ENCODE measurements at places on chromosomes 5 and 9.

GRCh38 chr9:126502417-126503332 is 111.1 kb upstream of the LMX1B start:
- DNase-seq, result peak; percentile 45

DNA sequence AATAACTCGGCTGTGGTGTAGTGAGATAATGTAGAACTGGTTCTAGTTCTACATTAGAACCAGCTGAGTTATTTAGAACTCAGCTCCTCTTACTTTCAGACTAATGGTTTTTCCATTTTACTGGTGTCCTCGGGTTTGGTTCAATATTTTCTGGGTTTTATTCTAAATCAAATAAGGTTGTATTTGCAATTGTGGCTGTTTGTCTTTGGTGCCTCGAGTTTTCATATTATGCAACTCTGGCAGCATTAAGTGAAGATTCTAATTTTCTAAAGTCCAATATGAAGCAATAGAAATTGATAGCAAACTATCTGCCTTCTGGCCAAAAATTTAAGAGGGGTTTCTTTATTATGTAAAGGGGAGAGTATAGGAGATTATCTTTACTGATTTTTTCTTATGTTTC is 19.0 kb downstream of the C6 start:
- DNase-seq, result no peak

DNA sequence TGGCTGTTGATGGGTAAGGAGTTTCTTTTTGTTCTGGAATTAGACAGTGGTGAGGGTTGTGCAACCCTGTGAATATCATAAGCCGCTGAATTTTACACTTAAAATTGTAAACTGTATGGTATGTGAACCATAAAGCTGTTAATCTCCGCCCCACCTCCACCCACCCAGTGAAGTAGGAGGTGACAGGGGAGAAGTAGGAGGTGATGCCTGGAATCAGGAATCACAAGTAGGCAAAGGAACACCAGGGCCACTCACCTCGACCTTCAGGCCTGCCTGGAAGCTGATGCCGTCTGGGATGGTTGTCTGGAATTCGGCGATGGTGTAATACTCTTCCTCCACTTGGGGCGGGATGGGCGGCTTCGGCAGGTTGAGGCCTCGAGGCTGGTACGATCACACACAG is 62.3 kb upstream of the UBTD2 start:
- DNase-seq, result no peak

DNA sequence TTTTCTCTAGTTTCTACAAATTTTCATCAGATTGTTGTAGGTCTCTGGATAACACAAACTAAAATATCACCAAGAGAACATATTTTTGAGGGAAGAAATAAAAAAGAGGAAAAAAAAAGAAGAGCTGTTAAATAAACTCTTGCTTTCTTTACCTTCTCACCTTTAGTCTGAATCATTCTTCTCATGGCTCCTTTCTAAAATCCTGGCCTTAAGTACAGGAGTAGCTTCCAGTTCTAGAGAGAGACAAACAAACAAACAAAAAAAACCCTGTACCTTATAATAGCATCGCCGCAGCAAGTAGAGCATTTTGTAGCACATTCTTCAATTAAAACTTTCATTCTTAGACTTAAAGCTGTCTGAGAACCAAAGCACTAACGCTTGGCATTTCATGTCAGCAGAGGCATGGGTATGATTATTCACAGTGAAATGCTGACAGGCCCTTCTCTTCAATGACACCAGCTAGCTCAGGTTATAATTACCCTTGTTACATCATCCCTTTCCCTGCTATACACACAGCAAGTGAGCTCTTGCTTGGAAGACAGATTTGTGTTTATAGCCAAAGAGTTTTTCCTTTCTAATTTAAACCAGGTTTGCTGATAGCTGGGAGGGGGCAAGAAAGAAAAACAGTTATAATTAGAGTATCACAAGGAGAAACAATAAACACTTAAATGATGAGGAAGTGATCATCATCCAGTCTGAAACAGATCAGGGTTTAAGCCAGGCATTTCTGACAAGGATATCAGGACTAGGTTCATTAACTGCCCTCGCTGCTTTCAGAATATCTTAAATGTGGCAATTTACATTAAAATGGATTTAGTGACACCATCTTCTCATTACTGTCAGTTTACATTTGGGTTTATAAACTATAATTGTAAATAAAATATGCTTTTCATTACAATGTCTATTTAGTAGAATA is 510.9 kb upstream of the ZNF608 start:
- no peak for DNase-seq

DNA sequence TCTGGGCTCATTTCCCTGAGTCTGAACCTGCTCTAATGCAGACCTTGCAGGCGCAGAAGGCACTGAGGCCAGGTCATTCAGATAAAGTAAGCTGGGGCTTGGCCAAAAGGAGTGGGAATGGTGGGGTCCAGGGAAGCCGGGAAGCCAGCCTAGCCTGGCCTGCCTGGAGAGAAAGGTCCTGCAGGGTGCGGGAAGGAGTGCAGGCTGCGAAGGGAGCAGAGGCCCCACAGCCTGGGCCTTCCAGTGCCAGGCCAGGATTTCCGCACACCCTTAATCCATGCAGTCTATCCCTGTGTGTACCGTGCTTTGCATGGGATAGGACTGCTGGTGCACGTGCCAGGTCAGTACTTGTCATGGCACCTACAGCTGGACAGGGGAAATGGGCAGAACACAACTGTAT is 3.6 kb upstream of the STING1 start:
- DNase-seq, result peak; percentile 54

GRCh38 chr5:91641730-91642350 is 258.7 kb upstream of the ARRDC3 start:
- no peak for DNase-seq

- no peak for DNase-seq
These were observed 955.2 kb upstream of the DMAC1 start for GRCh38 chr9:8754751-8755150.

DNA sequence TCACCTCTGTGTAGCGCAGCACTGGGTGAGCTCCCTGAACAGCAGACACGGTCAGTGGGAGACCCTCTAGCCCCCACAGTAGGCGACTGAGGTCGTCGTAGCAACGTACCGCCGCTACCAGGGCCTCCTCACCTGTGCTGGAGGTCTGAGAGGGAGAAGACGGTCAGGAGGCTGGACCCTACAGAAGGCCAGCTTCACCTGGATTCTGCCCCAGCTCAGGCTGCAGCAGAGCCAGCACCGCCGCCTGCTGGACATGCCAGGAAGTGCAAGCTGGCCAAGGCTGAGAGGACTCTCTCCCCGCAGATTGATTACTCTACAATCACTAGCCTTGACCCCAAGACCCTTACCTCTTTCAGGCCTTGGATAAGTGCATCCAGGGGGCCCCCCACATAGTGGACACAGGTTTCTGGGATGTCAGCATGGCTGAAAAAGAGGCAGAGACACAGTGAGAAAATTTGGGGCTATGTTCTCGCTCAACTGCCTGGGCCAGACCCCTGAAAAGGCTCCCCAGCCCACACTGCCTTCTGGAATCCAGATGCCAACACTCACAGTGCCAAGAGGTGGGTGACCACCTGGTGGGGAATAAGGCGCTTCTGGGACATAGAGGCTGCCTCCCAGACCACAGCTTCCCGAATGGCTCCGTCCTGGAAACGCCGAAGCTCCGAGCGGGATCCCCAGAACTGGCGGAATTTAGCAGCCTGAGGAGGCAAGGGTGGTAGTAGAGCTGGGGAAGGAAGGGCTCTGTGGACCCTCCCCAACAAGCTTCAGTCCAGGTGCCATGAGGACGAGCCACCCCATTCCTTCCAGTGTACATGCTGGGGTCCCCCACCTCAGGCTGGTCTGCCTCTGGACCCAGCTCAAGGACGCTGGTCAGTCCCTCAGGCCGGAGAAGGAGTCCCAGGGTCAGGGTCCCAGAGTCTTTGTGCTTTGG is 6.9 kb downstream of the NOL6 start:
- DNase-seq, result peak; percentile 74

GRCh38 chr9:136098844-136099243 is 3.8 kb upstream of the NACC2 start:
- DNase-seq, result no peak

GRCh38 chr9:93899609-93900435 is 55.3 kb downstream of the BARX1 start:
- DNase-seq, result peak; percentile 5

DNA sequence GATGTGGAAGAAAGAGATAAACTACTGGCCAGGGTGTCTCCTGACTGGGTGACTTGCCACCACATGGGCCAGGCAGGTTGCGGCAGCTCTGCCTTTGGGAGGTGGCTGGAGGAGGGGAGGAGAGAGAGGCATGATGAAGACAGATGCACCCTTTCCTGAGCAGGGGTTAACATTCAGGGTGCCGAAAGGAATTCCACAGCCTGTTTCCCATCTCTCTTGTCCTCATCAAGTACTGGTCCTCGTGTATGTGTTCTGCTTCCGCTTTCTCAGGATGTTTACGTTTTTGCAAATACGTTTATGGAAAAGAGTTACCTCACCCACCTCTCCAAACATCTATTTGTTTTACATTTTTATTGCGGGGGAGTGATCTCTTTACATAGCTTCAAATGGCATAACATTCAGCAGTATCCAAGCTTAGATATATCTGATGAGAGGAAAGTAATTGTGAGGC is 73.4 kb downstream of the C9orf85 start:
- no peak for DNase-seq

DNA sequence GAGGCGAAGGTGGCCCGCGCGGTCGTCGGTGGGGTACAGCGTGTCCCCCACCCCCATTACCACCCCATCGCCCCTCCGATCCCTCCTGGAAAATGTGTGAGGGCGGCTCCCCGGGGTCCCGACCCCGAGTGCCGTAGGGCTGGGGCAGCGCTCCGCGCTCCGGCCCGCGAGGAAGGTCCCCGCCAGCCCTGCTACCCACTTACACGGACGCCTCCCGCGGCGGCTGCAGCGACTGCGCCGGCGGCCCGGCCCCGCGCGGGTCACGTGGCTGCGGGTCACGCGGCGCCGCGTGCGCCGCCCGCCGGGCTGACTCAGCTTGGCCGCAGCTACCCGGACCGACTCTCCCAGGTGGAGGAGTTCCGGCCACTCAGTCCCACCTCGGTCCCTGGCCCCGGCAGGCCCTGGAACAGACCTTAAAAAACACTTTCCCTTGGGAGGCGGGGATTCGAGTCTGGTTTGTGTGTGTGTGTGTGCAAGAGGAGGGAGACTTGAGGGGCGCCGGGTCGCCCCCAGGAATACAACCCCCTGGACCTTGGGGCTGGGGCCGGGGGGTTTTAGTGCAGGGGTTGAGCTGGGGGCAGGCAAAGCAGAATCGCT is at the start of gene GNPDA1:
GNPDA1 (minus strand) TSS at position 236 of the 597 bp plus-strand sequence. CDS start 992 bp downstream, outside the sequence.
- peak; percentile 84 for DNase-seq

DNA sequence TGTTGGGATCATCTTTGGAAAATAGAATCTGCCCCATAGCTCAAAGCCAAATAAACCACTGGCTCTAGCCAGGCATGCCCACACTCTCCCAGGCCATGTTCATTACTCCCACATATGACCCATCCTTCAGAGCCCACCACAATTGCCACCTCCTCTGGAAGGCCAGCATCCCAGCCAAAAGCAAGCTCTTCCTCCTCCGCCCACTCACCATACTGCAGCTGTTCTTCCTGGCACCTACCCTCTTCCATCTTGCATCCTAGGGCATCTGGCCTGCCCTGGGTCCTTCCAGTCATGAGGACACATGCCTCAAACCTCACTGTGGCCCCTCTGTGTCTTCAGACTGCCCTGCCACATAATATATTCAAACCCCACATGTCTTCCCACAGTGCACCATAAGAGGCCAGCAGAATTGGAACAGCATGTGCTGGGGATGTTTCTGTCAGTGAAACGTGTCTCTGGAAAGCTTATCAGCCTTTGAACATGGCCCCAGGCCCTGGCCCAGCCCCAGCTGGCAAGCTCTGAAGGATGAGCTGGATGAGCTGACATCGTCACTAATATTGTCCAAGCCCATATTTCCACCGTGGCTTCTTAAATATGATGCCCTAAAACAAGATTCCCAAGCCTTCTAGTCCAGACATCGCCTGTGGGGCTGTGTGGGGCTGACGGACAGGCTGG is 230.8 kb downstream of the AGTPBP1 start:
- no peak for DNase-seq

GRCh38 chr5:142097681-142098080 is 10.9 kb upstream of the NDFIP1 start:
- DNase-seq, result no peak

DNA sequence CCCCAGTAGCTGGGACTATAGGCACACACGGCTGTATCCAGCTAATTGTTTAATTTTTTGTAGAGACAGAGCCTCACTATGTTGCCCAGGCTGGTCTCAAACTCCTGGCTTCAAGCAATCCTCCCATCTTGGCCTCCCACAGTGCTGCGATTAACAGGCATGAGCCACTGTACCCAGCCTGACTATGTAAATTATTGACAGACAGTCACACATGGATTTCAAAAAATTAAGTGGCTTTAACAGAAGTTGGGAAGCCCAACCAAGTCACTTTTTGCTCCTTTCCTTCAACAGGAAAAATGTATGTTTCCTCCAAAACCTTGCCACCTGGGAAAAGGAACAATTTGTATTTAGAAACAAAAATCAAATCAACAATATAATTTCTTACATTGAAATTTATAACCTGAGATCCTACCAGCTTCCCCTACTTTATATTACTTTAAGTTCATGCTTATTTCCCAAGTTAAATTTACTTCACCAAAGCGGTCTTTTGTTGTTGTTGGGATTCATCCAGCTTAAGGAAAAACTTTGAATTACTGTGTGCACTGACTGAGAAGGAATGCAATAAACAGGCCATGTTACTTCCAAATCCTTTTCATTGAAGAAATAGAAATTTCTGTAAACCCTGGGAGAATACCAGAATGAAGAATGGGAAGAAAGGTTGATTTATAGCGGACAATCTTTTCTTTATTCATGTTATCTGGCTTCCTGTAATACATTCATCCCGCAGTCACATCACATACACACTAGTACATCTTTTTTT is 8.6 kb downstream of the PCA3 start:
- DNase-seq, result no peak

DNA sequence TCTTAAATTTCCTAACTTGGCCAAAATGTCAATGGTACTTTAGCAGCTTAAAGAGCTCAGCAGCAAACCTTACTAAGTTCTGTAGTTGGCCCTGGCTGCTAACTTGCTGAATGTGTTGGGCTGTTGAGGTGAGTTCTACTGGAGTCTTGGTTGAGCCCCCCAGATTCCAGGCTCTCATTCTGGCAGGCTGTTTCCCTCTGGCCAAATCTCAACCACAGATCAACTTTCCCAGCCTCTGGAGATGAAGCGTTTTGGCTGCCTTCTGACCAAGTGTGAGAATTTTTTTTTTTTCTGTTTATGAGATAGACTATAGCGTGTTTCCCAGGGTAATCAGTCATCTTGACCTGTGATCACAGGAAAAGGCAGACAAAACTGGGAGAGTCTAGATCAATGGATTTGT is 343.7 kb downstream of the EBF1 start:
- no peak for DNase-seq

DNA sequence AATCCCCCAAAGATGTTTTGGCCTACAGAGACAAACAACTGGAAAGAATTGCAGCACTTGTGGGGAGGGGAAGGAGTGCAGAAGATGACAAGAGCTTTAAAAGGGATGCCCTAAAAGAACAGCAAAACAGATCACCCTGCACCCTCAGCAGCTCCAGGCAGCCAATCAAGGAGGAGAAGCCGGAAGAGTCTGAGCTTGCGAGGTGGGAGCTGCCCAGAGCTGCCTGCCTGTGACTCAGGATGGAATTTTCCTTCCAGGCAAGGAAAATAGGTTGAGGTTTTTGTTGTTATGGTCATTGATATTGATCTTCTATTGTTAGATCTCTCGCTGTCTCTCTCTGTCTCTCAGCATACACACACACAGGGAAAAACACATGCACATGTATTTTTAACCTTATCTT is 70.3 kb upstream of the MAP1B start:
- no peak for DNase-seq
